Eye (tissue), 1 donor: ENCODE measurements at places on chromosomes 5 and 9.

- DNase-seq: no peak
These were observed 720.2 kb upstream of the C9orf72 start for GRCh38 chr9:28293369-28294090.

DNA sequence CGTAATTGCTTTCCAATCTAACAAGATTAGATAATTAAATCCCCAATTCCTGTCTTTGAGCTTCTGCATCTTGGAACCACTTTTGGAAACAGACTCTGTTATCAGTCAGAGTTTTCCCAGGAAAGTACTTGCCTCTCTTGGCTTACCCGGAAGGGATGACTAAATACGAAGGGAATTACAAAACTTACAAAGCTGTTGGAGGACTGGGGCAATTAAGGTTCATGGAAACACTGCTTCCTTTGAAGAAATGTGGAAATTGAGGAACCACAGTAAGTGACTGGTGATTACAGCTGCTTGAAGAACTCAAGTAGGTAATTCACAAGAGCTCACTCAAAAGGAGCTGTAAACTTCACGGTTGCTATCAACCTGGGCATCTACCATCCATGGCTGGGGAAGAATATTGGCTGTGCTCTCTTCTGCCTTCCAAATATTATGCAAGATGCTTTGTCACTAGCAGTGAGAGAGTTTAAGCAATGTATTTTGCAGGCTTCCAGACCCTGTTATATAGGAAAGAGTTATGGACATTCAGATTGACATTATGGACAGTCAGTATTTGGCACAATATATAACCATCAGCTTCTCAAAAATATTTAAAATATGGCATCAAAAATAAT is 104.6 kb upstream of the MAN2A1 start:
- no peak for DNase-seq

GRCh38 chr5:56323505-56323904 is 90.4 kb upstream of the ANKRD55 start:
- DNase-seq: no peak

GRCh38 chr9:21252721-21253547 is 13.1 kb upstream of the IFNA14 start:
- DNase-seq: peak; percentile 70

- no peak for DNase-seq
These were observed 344.9 kb downstream of the ICE1 start for GRCh38 chr5:5767286-5767928.

GRCh38 chr5:60636644-60637043 is 63.3 kb downstream of the DEPDC1B start:
- DNase-seq: no peak

DNA sequence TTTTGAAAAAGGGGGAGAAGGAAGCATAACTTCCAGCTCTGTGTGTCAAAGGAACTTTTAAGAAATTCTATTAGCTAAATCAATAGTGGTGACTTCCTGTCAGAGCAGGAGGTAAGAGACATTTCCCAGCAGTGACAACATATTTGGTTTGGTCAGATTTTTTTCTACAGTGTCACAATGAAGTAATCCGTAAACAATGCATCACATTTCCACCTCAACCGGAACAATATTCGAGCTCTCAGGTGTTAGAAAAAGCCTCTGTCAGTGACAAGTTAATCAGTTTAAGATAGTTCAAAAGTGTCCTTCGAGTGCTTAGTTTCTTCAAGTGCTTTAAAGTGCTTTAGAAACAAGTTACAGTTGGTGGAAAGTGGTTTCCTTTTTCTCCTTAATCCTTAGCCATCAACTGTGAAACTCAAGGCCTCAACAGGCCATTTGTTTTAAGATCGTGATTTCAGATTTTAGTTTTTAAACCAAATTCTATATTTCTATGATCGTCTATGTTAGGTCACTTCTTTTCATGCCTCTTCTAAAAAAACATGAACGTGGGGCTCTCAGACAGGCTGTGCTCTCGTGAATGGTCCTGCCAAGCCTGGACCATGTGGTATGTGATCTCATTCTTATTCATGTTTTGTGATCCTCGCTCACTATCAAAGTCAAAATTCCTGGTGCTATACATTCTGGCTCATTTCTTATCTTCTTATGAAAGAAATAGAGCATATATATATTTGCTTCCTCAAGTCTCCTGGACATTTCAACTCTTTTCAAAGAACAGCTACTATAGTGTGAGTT is 181.9 kb upstream of the HMHB1 start:
- DNase-seq: no peak
